Mucosa of gallbladder (tissue), 1 donor: ENCODE measurements at places on chromosomes 11 and 22. TPM values are rescaled to one million over a fixed set of nuclear protein-coding genes. Genes with fewer than 3 reads are reported as not detected.

GRCh38 chr11:23413057-23413456 is 552.8 kb upstream of the CCDC179 start:
- DNase-seq: no peak

GRCh38 chr22:50481440-50482106 is at the start of gene ADM2:
Gene ADM2, plus strand, starts transcription at chr22:50481543. Its CDS starts 305 bp downstream, at chr22:50481848.
- DNase-seq: no peak

- DNase-seq: peak; percentile 88
Observed at GRCh38 chr11:1382831-1383607, 6.7 kb upstream of the BRSK2 start.

GRCh38 chr11:5527716-5528115 is 11.2 kb upstream of the UBQLNL start:
- no peak for DNase-seq

DNA sequence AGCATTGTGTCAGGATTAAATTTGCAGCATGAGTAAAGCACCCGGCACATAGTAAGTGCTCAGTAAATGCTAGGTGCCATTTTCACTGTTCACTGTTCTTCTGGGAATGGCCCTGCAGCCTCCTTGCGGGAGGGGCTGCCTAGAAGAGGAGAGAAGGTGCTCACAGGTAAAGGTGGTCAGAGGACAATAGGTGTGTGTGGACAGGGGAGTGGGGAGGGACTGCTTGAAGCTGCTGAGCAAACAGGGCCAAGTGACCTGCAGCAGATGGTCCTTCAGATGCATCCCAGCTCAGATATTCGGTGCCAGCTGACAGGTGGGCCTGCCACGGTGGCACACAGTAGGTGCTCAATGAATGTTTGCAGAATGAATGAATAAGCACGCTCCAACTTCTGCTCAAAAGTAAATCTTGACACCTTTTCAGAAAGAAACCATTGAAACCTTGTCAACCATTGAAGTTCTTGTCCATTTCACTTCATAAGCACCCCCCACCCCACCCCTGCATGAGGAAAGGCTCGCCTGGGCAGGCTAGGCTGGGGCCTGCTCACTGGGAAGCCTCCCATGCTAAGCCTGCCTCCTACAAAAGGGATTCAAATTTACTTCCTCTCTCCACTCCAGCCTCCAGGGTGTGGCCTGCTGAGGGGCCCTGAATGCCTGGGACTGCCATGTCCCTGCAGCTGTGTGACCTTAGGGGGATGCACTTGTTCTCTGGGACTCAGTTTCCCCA is 1.6 kb downstream of the KIAA0930 start:
- no peak for DNase-seq

DNA sequence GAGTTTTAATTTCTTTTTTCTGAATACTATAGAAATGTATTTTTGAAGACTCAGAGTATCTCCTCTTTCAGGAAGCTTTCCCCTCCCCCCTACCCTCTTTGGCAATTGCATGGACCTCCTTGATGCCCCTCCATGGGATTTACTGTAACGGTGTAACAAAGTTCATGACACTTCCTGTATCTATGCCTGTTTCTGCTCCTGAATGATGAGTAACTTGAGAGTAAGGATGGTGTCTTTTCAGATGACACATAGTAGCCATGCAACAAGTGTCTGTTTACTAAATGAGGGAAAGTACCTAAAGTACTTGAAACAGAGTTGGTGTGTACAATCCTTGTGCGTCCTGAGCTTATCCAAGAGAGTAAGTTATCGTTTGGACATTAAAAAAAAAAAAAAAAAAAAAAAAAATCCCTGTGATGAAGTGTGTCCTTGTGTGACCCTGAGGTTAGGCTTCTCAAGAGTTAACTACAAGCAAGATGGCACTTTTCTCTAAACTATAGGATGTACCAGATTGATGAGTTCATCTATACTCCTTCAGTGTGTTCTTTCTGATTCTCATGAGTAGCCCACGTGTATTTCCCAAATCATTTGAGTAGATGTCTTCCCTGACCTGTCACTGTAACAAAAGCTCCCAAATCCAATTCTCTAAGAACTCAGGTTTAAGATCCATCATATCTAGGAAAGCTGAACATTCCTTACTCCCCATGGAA is 7.4 kb downstream of the ETS1 start:
- no peak for DNase-seq

- DNase-seq: no peak
Observed at GRCh38 chr11:117186431-117186761, 7.9 kb downstream of the SIDT2 start.

DNA sequence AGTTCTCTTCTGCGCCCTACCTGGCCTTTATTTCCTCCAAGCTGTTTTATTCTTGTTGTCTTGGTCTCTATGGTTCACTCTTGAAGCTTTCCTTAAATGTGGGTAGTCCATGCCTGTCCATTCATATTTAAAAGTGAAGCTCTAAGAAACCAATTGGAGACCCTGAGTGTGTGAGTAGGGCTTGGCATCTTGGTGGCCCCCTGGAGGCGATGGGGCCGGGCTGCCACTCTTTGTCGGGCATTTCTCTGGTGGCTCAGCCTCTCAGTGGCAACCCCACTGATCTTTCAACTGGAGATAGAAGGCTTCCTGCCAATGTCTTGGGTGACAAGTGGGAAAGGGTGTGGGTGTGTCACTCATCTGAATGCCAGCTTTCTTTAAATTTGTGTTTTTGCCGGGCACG is 9.1 kb downstream of the TRPT1 start:
- DNase-seq: no peak

- peak; percentile 15 for DNase-seq
Observed at GRCh38 chr11:29333993-29334775, 682.6 kb downstream of the KCNA4 start.

- no peak for DNase-seq
Observed at GRCh38 chr22:45155050-45155840, 8.5 kb upstream of the NUP50 start.

- no peak for DNase-seq
Observed at GRCh38 chr11:112520354-112520753, 259.7 kb upstream of the PLET1 start.

GRCh38 chr11:102047305-102047924 is at the start of gene CFAP300:
Gene CFAP300, plus strand, starts transcription at chr11:102047437. Its CDS starts 34 bp downstream, at chr11:102047471.
- DNase-seq: peak; percentile 88

DNA sequence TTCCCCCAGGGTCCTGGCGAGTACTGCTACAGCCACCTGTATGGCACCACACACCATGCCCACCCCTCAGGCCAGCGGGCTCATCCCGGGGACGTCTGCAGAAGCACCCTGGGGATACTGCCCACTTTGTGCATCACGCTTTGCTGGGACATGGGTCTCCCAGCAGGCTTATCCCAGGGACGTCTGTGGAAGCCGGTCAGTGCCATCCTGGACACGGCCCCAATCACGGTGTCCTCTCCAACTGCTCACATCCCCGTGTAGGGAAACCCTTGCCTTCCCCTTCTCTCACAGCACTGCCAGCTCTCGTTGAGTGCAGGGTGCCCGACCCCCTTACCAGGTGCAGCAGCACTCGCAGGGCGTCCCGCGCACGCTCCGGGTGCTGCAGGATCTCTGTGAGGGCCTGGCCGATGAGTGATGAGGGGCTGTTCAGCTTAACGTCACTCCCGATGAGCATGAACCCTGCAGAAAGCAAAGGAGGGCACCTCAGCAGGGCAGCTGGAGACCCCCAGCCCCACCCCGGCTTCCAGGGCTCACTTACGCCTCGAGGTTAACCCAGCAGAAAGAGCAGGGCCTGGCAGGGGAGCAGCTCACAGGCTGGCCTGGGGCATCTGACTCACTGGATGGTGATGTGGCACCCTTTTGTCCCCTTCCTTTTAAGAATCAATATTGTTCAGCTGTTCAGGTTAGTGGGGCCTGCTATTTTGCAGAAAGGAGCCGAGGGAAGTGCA is 76.9 kb upstream of the PITPNB start:
- DNase-seq: no peak

- DNase-seq: no peak
Observed at GRCh38 chr11:111183706-111184105, 61.8 kb upstream of the POU2AF2 start.

GRCh38 chr11:111204211-111204610 is 41.3 kb upstream of the POU2AF2 start:
- DNase-seq: no peak

- no peak for DNase-seq
Observed at GRCh38 chr11:75577207-75577606, 15.2 kb downstream of the SERPINH1 start.

GRCh38 chr11:61635304-61635703 is 44.9 kb upstream of the DAGLA start:
- DNase-seq: no peak

- DNase-seq: no peak
Observed at GRCh38 chr11:131845255-131845654, 474.8 kb downstream of the NTM start.

DNA sequence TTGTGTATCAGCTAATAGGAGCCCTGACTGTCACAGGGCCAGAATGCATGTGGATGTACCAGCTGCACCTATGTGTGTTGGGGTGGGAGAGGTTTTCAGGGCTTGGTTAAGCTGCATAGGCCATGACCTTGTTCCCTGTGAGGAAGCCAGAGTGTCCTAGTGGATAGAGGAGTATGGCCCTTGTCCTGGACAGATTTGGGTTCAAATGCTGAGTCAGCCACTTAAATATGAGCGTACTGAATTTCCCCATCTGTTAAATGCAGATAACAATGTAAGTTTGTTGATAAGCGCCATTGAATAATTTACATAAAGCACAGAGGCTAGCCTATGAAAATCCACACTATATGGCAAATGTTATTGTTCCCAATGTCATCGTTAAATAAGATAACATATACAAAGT is 74.4 kb downstream of the PANX1 start:
- no peak for DNase-seq

DNA sequence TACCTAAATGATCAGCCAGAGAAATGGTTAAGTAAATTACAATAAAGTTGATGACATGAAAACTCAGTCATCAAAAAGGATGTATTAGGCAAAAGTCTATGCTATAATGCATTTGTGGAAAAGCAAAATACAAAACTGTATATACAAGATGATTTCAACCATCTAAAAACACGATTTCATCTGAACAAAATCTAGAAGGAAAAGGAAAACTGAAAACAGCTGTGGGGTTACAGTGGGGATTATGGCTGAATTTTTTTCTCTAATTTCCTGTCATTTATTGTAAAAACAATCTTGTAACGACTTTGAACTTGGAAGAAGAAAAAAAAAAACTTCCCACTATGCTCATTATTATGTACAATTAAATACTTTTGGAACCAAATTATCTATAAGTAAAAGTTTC is 30.3 kb downstream of the CHEK2 start:
- DNase-seq: no peak

The PEX16 gene
- total RNA-seq: 31.4 TPM

The NXPE1 gene
- not detected for total RNA-seq

The DSCAML1 gene
- total RNA-seq: 8.0 TPM

The OLFML1 gene
- 12.9 TPM for total RNA-seq

The YWHAH gene
- total RNA-seq: 213 TPM

The SCGB1A1 gene
- total RNA-seq: 2.7 TPM

The CBY1 gene
- total RNA-seq: 43.2 TPM

The PVALB gene
- not detected for total RNA-seq

The IL18 gene
- 34.3 TPM for total RNA-seq

The P4HA3 gene
- total RNA-seq: 1.0 TPM

The MS4A15 gene
- total RNA-seq: not detected

The OR51V1 gene
- total RNA-seq: not detected
